Posterior vena cava (tissue), 2 donors: ENCODE measurements at places on chromosomes 7 and 10. TPM values are rescaled to one million over a fixed set of nuclear protein-coding genes. Genes with fewer than 3 reads are reported as not detected.

GRCh38 chr7:30760514-30761213 is 8.7 kb downstream of the INMT start:
- no peak for DNase-seq

The ZNF736 gene
- total RNA-seq, result 14.2 TPM

The THSD7A gene
- total RNA-seq, result 6.6 TPM

DNA sequence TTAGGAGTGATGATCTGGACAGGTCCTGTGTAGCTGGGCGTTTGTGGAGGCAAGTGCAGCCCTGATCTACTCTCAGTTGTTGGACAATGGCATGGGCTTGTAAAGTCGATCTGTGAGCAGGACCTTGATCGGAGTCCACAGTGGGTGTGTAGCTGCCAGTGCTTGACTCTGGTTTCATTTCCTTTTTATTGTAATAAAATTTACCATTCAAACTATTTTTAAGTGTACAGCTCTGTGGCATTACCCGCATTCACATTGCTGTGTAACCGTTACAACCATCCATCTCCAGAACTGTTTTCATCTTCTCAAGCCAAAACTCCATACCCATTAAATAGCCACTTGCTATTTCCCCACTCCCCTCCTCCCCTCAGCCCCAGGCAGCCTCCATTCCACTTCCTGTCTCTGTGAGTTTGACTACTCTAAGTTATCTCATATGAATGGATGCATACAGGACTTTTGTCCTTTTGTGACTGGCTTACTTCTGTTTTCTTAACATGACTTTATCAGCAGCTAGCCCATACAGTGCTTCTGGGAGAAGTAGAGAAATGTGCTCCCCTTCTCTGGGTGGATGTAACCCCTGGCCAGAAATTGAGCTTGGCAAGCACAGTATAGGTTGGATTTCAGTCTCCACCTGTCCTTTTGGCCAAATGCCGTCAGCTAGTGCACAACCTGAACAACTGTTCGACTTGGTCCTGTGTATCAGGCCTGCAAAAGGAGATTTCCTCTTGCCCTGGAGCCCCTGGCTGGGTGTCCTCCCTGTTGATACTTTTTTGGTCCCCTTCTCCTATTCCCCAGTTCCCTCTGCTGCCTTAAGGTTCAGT is 180.0 kb downstream of the LRMDA start:
- DNase-seq, result no peak

The LRRC17 gene
- total RNA-seq, result 11.1 TPM

The ZPBP gene
- total RNA-seq, result not detected
